Activated CD8-positive, alpha-beta T cell treated with anti-CD3 and anti-CD28 coated beads, Interleukin-2, amount 10 ng/mL, durations not matched to agents 7 days and 5 days (primary cell): ENCODE measurements at places on chromosomes 3 and 15. TPM values are rescaled to one million over a fixed set of nuclear protein-coding genes. Genes with fewer than 3 reads are reported as not detected.

GRCh38 chr3:173890091-173890490, 492.5 kb downstream of the NLGN1 start:
- DNase-seq = no peak

- no peak for DNase-seq
Measured at GRCh38 chr3:16794257-16794656, 90.5 kb upstream of the PLCL2 start.

Gene CRABP1
- total RNA-seq = not detected

- DNase-seq = no peak
Measured at GRCh38 chr15:45262906-45263461, 10.9 kb downstream of the SLC28A2 start.

DNA sequence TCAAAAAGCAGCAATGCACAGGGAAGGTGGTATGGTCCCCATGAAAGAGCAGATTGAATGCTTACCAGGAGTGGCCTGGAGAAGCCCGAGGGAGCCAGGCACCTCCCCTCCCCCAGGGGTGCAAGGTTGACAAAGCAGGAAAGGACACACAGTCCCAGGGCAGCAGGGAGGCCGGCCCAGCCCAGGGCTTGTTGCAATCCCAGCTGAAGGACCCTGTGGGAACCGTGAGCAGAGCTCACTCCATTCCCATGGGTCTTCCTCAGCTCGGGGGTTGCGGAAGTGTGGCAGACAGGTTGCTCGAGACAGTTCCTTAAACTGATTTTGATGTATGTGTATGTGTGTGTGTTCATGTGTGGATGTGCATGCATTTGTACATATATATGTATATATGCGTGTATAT, 15.8 kb downstream of the UROC1 start:
- no peak for DNase-seq

DNA sequence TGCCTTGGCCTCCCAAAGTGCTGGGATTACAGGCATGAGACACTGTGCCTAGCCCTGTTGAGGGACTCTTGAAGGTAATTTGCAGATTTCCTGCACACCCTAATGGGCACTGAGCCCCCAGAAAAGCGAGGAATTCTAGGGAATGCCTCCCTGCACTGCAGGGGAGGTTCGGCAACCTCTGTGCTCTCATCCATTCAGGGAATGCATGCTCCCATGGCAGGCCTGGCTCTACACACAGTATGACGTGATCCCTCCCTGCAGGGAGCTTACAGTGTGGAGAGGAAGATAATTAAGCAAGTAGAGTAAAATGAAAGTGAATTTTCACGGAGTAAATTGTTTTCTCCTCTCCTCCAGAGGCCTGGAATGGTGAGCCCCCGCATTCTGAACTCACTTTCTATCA, 133.3 kb upstream of the HACD2 start:
- no peak for DNase-seq

DNA sequence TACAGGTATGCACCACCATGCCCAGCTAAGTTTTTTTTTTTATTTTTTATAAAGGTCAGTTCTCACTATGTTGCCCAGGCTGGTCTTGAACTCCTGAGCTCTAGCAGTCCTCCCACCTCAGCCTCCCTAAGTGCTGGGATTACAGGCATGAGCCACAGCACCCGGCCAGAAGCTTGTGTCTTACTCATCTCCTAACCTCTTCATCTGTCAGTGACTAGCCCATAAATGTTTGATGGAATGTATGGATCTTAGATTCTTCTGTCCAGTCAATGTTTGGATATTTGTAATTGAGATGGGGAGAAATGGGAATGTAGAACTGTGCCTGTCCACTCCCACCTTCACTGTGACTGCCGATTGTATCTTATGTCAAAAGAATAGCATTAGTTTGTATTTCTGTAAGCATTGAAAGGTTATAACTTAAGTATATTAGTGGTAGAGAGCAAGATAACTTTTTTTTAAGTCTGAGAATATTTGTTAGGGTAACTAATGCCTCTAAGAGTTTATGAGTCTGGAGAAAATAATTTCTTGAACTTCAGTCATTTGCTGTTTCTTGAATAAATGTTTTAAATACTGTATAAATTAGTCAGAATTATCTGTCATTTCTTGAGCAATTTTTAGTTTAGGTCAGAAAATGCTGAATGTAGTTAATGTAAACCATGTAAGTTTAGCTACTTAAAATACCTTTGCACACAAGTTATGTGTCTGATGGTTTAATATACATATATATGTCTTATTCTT, 215.3 kb upstream of the CGNL1 start:
- no peak for DNase-seq

DNA sequence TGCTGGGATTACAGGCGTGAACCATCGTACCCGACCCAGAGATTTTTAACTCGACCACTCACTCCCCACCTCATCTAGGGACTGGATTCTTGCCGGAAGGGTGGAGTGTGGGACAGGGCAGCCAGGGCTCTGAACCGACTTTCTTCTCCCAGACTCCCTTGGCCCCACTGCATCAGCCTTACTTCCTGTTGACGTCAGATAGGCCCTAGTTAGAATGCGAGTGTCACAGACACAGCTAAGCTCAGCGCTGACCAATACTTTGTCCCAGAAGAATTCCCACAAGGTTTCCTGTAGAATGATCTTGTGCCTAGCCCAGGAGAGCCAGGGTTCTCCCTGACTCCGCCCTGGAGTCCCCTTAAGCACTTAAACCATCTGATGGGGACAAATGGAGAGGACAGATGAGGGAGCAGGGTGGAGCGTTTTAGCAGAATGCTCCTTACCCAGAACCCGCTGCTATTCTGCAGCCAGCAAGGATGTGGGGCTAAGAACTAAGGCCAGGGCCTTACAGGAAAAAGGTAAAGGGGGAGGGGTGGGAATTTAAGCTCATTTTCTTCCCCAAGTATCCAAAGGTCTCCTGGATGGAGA, 5.8 kb upstream of the TUSC2 start:
- DNase-seq = no peak

DNA sequence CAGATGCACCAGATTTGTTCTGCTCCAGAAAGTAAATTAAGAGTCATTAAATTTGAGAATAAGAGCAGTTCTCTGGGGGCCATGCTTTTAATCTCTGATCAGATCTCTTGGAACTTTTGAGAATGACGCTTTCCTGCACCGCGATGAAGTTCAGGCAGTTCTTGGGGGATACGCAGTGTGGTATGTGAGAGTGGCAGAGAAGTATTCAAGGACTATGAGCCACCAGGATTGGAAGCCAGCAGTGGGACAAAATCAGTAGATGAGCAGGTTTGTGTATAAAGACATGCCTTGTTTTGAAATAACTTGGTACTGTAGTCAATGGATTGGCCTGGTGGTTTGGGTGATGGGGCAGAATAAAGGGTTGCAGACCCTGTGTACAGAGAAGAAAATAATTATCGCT, 483.6 kb downstream of the ERC2 start:
- no peak for DNase-seq

Gene ERICH6
- total RNA-seq = 0.21 TPM

DNA sequence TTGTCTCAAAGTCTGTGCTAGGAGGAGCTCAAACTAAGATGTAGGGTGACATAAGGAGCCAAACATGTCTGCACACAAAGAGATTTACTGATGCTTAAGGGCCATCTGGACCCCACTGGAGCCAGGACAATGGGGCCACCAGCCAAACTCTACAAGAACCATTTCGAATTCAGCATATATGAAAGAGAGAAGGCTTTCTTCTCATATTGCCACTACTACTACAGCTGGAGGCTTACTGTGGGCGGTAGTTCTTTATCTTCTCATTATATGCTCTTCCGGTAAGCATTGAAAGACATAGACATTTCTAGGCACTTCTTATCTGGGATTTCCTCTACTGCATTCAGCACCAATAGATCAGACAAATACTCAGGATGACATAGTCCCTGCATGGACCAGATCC, 404.4 kb upstream of the PROK2 start:
- DNase-seq = no peak

- no peak for DNase-seq
Measured at GRCh38 chr3:43728476-43728875, 37.7 kb downstream of the ABHD5 start.

DNA sequence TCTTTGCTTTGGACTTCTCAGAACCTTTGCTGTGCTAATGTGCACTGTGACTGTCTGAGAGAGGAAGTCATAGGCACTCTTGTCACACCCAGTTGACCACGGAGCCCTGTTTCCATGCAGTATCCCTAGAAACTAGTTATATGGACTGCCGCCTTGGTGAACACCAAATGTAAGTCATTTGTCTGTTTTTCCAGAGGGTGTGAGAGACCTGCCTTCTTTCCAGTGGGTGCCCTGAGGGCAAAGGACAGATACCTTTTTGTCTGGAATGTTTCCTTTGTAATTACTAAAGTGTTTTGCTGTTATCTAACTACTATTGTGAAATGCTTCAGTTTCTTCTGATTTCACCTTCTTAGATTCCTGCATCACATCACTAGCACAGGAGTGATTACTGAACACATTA, 91.8 kb downstream of the LARS2 start:
- no peak for DNase-seq

DNA sequence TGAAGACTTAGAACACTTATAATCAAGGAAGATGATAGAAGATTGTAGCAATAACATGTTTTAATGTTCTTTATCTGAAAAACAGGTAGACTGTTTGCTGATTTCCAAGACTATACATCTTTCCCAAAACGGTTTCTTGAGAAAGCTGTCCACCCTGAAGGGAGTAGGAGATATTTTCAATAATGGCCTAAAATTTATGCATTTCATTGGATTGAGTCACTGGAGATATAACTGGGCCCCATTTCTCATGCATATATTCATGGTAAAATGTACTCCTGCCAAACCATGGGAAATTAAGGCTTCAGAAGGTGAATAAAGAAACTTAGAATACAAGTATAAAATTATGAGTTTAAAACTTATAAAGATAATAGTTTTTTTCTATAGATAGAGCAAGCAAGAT, 143.9 kb downstream of the LSAMP start:
- no peak for DNase-seq

Gene SPINK8
- total RNA-seq = not detected

Gene C15orf62
- total RNA-seq = 1.1 TPM

- no peak for DNase-seq
Measured at GRCh38 chr15:100252359-100252758, 89.4 kb downstream of the ADAMTS17 start.

- DNase-seq = no peak
Measured at GRCh38 chr3:73401616-73402279, 223.0 kb downstream of the PDZRN3 start.

DNA sequence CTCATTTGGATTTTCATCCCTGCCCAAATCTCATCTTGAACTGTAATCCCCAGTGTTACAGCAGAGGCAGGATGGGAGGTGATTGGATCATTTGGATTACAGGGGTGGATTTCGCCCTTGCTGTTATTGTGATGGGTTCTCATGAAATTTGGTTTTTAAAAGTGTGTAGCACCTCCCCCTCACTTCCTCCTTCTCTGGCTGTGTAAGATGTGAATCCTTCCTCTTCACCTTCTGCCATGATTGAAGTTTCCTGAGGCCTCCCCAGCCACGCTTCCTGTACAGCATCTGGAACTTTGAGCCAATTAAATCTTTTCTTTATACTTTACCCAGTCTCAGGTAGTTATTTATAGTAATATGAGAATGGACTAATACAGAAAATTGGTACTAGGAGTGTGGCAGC, 316.8 kb downstream of the PLCL2 start:
- no peak for DNase-seq

Gene THAP10
- not detected for total RNA-seq

DNA sequence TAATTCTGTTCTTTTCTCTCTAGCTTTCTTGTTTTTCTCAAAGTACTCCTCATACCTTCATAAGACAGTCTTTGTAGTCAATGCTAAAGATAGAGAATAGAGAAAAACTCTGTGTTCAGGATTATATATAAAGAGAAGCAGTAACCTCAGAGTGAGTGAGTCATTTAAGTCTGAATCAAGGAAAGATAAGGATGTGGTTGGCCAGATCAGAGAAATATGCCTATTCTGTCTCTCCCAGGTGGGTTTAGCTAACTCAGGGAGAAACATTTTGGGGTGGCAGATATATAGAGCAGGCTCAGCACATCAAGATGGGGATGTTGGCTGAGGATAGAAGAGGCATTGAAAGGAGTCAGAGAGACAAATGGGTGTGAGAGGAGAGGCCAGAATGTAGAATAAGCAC, 31.4 kb downstream of the GTF2E1 start:
- DNase-seq = no peak

DNA sequence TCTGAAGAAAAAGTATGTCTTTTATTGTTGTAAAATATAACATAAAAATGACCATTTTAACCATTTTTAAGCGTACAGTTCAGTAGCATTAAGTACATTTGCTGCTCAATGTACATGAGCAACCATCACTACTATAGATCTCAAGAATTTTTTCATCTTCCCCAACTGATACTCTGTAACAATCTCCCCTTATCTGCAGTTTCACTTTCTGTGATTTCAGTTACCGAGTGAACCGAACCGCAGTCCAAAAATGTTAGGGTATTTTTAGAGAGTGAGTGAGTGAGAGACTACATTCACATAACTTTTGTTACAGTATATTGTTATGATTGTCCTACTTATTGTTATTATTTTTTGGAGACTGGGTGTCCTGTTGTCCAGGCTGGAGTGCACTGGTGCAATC, 9.0 kb upstream of the SLC25A26 start:
- no peak for DNase-seq

DNA sequence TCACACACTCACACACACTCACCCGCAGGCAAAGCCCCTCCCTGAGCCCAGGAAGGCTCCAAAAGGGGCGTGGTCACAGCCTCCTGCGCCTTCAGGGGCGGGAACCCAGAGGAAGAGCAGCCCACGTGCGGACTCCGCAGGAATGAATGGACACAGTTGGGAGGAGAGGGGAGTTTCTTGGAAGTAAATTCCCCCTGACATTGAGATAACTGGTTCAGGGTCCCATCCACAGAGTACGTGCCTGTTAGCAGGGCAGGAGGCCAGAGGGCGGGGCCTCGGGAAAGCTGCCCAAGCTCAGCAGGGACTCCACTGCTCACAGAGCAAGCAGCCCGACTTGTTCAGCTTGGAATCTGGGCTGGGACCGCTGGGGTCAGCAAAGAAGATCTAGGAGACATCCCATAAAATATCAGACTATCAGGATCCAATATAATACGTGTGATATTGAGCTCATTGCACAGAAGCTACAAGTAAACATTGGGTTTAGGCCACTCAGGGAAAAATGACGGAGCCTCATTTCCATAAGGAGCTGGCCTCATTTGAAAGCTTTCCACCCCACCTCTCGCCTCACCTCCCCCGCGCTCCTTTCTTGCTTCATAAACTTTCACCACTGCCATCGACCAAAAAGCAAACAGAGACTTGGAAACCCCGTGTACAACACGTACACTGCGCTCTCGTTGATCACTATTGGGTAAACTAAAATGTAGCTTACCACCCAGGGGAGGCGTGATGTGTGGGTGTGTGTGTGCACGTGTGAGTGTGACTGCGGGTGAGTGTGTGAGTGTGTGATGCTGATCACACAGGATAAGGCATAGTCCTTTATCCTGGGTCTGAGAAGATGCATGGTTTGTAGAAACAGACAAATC, 36.0 kb downstream of the TM2D3 start:
- no peak for DNase-seq

DNA sequence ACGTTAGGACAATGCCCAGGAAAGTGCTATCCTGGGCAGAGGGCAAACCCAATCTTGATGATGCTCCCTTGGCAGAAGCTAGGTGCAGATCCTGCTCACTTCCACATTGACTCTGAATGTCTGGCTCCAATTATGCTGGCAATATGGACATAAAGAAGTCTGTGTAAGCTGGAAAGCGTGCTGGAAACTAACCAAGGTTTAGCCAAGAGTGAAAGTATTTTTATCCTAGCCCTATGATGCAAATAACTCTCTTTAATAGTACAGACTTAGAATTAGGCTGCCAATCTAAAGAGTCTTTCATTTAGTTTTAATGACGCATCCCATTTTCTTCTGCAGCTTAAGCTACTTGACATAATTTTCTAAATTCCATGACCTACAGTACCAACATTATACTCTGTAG, 571.8 kb downstream of the TUSC7 start:
- no peak for DNase-seq
